ENCODE measurements at places on chromosomes 16 and 17. TPM values are rescaled to one million over a fixed set of nuclear protein-coding genes. Genes with fewer than 3 reads are reported as not detected.

KRT10 gene
- 919 TPM for total RNA-seq

DBNDD1 gene
- 8.1 TPM for total RNA-seq

CTU2 gene
- total RNA-seq: 7.9 TPM

C1QTNF8 gene
- not detected for total RNA-seq

PNMT gene
- 5.6 TPM for total RNA-seq

Data from vagina (tissue), 2 donors.